ENCODE measurements at places on chromosomes 7 and 10.
A peak's percentile ranks its signal among the peaks of the same experiment; 100 is the strongest.

DNA sequence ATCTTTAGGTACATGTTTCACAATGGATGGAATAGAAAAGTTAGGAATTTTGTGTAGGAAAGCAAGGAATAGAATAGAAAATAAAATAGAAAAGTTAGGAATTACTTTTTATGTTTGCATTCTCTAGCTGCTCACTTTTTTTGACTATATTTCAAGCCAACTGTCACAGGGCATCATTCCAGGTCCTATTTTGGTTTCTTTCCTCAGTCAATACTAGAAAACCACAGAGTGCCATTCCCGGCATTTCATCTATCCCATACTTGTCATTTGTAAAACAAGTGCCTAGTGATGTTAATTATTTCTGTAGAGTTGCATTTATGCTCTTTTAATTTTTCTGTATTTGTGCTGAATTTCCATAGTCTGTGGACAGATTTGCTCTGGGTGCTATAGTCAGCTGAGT lies 66.2 kb downstream of the SDK1 start:
- no peaks in the 10 kb centered on the region for H3K36me3 ChIP-seq
- no peak for DNase-seq
- peaks cover 39% of the 10 kb centered on the region for H3K27me3 ChIP-seq
- peaks cover 6% of the 10 kb centered on the region for H3K4me1 ChIP-seq
- no peak overlapping the region for H3K27ac ChIP-seq
- H3K4me3 ChIP-seq, result no peak overlapping the region

DNA sequence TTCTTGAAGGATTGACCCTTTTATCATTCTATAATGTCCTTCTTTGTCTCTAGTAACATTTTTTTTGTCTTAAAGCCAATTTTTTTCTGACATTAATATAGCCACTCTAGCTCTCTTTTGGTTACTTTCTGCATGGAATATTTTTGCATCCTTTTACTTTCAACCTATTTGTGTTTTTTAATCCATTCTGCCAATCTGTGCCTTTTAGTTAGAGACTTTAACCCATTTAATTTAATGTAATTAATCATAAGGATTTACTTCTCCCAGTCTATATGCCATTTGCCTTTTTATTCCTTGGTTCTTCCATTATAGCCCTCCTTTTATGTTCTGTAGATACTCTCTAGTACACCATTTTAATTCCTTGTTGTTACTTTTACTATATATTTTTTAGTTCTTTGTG lies 32.7 kb upstream of the RABGEF1 start:
- peaks cover 31% of the 10 kb centered on the region for H3K36me3 ChIP-seq
- no peak overlapping the region for H3K4me3 ChIP-seq
- H3K27ac ChIP-seq, result no peak overlapping the region
- H3K27me3 ChIP-seq, result no peaks in the 10 kb centered on the region
- H3K4me1 ChIP-seq, result peaks cover 6% of the 10 kb centered on the region
- no peak for DNase-seq

DNA sequence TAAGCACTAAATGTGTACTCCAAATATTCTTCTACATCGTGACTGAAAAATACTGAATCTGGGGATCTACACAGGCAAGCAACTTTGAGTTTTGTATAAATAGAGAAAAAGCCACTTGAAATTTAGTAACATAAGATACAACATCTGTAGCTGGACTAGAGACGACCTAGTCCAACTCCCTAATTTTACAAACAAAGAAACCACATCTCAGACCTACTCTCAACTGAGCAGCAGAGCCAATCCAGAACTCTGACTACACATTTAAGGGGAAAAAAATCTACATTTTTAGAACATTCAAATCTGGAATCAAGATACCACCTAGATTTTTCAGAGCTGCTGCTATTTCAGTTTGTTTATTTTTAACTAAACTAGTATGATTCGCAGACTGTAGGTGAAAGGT lies 88.9 kb downstream of the CABCOCO1 start:
- H3K4me3 ChIP-seq, result peak overlapping the region; percentile 74
- no peak for DNase-seq
- peaks cover 31% of the 10 kb centered on the region for H3K4me1 ChIP-seq

GRCh38 chr10:95440038-95440725 lies 121.0 kb downstream of the SORBS1 start:
- no peak overlapping the region for H3K4me3 ChIP-seq
- no peak for DNase-seq
- H3K27me3 ChIP-seq, result peaks cover 1% of the 10 kb centered on the region
- no peaks in the 10 kb centered on the region for H3K36me3 ChIP-seq

GRCh38 chr7:148156233-148156632 lies 434.3 kb upstream of the C7orf33 start:
- H3K36me3 ChIP-seq, result no peaks in the 10 kb centered on the region
- H3K4me1 ChIP-seq, result no peaks in the 10 kb centered on the region
- H3K27me3 ChIP-seq, result no peaks in the 10 kb centered on the region
- no peak overlapping the region for H3K4me3 ChIP-seq

DNA sequence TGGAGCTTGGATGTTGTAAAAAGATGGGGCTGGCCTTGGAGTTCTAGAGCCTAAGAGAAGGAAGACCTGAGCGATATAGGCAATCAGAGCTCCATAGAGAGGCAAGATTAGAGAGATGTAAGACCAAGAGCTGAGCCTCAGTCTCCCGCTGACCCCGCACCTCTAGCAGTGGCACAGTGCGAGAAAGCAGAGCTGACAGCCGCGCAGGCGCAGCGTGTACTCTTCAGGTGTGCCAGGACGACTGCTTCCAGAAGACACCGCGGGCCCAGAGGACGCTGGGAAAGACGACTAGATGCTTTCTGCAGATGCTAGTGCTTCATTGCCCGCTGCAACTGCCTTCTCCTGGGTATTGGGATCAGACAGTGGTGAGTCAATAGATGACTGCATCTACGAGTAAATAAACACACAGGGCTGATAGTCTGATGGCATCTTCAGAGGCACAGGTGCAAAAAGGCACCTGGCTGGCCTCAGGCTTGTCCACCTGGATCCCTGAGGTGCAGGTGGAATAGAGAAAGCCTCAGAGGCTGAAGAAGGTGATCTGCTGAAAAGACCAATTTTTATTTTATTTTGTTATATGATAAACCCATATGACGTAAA lies 38.1 kb upstream of the CCDC6 start:
- no peaks in the 10 kb centered on the region for H3K36me3 ChIP-seq
- H3K4me1 ChIP-seq, result no peaks in the 10 kb centered on the region
- H3K27me3 ChIP-seq, result peaks cover 16% of the 10 kb centered on the region
- no peak overlapping the region for H3K4me3 ChIP-seq
- no peak for DNase-seq

DNA sequence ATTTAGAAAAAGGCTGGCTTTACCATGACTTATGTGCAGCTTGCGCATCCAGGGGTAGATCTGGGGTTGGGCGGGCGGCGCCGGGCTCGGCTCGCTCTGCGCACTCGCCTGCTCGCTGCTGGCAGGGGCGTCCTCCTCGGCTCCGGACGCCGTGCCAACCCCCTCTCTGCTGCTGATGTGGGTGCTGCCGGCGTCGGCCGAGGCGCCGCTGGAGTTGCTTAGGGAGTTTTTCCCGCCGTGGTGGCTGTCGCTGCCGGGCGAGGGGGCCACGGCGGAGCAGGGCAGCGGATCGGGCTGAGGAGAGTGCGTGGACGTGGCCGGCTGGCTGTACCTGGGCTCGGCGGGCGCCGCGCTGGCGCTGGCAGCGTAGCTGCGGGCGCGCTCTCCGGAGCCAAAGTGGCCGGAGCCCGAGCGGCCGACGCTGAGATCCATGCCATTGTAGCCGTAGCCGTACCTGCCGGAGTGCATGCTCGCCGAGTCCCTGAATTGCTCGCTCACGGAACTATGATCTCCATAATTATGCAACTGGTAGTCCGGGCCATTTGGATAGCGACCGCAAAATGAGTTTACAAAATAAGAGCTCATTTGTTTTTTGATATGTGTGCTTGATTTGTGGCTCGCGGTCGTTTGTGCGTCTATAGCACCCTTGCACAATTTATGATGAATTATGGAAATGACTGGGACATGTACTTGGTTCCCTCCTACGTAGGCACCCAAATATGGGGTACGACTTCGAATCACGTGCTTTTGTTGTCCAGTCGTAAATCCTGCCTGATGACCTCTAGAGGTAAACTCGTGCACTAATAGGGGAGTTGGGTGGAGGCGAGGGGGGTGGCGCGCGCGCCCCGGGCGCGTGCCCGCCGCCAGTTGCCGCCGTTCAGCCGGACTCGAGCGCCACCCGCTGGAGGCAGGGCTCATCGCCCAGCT lies at the start of gene HOXA5:
Gene HOXA5 (minus strand): TSS at position 659 of the 927 bp plus-strand sequence. CDS start 74 bp downstream, at position 585.
- peaks cover 52% of the 10 kb centered on the region for H3K27me3 ChIP-seq
- H3K36me3 ChIP-seq, result no peaks in the 10 kb centered on the region
- DNase-seq, result peak; percentile 41
- peak within 1 kb of the TSS; percentile 80 for H3K27ac ChIP-seq
- H3K4me3 ChIP-seq, result peak within 1 kb of the TSS; percentile 61
- peaks cover 19% of the 10 kb centered on the region for H3K4me1 ChIP-seq

DNA sequence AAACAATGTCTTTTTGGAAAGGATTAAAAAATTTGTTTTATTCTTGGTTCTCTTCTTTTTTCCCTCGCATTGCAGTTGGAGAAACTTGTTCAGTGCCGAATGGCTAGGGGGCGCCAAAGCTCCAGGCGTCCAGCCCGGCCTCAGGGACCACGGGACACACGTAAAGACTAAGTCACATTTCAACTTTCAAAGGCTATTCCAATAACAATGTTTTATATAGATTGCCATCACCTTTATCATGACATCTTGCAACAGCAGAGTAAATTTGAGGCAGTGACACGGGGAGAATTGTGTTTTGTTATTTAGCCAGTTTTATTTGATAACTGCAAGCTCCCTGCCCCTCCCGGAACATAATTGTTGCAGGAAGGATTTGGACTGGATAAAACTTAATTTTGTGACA lies 2.2 kb upstream of the IGFBP3 start:
- DNase-seq, result no peak
- peaks cover 23% of the 10 kb centered on the region for H3K4me1 ChIP-seq
- no peaks in the 10 kb centered on the region for H3K36me3 ChIP-seq
- no peak overlapping the region for H3K4me3 ChIP-seq

DNA sequence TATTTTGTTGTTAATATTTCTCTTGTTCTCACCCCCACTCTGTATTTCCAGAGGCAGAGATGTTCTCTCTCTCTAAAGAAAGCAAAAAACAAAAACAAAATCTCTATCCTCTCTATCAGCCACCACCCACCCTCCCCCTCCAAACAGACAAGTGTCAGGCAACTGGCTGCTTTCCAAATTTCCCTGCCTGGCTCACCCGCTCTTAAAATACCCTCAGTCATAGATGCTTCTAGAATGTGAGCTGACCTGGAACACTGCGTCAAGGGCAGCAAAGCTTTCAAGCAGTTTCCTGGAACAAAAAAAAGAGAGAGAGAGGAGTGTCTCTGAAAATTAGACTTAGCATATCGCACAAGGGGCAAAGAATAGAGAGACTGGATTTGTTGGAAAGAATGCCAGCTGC lies 341.0 kb upstream of the ZMIZ1 start:
- DNase-seq, result no peak
- no peak overlapping the region for H3K4me3 ChIP-seq
- H3K4me1 ChIP-seq, result no peaks in the 10 kb centered on the region
- no peak overlapping the region for H3K27ac ChIP-seq
- no peaks in the 10 kb centered on the region for H3K36me3 ChIP-seq

- peaks cover 12% of the 10 kb centered on the region for H3K4me1 ChIP-seq
- no peak overlapping the region for H3K4me3 ChIP-seq
- H3K36me3 ChIP-seq, result peaks cover 51% of the 10 kb centered on the region
- DNase-seq, result no peak
- H3K27me3 ChIP-seq, result no peaks in the 10 kb centered on the region
Measured at GRCh38 chr7:75064801-75065200, 8.8 kb downstream of the RCC1L start.

- no peaks in the 10 kb centered on the region for H3K4me1 ChIP-seq
- H3K27me3 ChIP-seq, result no peaks in the 10 kb centered on the region
- DNase-seq, result no peak
- no peaks in the 10 kb centered on the region for H3K36me3 ChIP-seq
- H3K27ac ChIP-seq, result no peak overlapping the region
Measured at GRCh38 chr7:17623546-17624185, 316.6 kb downstream of the SNX13 start.

- no peaks in the 10 kb centered on the region for H3K4me1 ChIP-seq
- no peaks in the 10 kb centered on the region for H3K27me3 ChIP-seq
- no peaks in the 10 kb centered on the region for H3K36me3 ChIP-seq
- H3K4me3 ChIP-seq, result no peak overlapping the region
- no peak overlapping the region for H3K27ac ChIP-seq
Measured at GRCh38 chr7:132488634-132489302, 87.5 kb downstream of the PLXNA4 start.

GRCh38 chr7:83306502-83306901 lies 143.8 kb upstream of the PCLO start:
- H3K27me3 ChIP-seq, result no peaks in the 10 kb centered on the region
- H3K27ac ChIP-seq, result no peak overlapping the region
- no peaks in the 10 kb centered on the region for H3K36me3 ChIP-seq

GRCh38 chr10:43817368-43817767 lies 168.7 kb upstream of the ZNF32 start:
- no peak overlapping the region for H3K4me3 ChIP-seq
- no peak overlapping the region for H3K27ac ChIP-seq
- peaks cover 5% of the 10 kb centered on the region for H3K4me1 ChIP-seq
- H3K36me3 ChIP-seq, result no peaks in the 10 kb centered on the region
- no peaks in the 10 kb centered on the region for H3K27me3 ChIP-seq

GRCh38 chr10:97564776-97565175 lies 7.8 kb upstream of the ANKRD2 start:
- no peaks in the 10 kb centered on the region for H3K27me3 ChIP-seq
- H3K27ac ChIP-seq, result no peak overlapping the region
- no peak for DNase-seq
- H3K4me3 ChIP-seq, result no peak overlapping the region
- H3K4me1 ChIP-seq, result no peaks in the 10 kb centered on the region
- H3K36me3 ChIP-seq, result peaks cover 1% of the 10 kb centered on the region

DNA sequence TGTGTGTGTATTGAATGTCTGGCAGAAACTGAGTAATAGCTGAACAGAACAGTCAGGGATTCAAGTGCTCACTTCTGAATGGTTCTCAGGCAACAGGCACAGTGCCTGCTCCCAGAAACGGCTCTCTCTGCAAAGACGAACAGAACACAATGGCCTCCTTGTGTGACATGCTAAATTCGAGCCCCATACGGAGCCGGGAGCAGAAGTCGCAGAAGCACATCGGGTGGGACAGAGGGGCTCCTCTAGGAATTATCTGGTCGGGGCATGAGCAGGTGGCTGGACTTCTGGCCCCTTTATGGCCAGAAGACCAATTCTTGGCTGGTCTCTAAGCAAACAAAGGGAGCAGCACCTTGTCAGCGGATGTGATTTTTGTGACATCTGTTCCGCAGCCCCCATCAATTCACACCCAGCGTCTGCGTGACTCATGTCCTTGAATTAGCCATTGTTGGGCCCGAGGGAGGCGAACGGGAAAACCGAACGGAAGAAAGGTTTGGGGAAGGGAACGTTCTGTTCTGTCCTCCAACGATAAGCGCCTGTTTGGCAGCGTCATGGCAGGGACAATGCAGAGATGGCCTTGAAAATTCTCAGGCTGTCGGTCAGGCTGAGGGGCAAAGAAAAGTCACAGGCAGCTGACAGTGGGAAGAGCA lies 47.3 kb upstream of the NPTX2 start:
- H3K4me1 ChIP-seq, result no peaks in the 10 kb centered on the region
- H3K27ac ChIP-seq, result no peak overlapping the region
- no peak overlapping the region for H3K4me3 ChIP-seq
- no peak for DNase-seq
- no peaks in the 10 kb centered on the region for H3K36me3 ChIP-seq

Measured in stimulated activated naive B cell treated with anti-CD40 and anti-IgM and Interleukin-4, amounts not matched to agents 10 μg/mL and 1 μg/mL and 100 μg/mL, for 72 hours (primary cell).